ENCODE measurements at places on chromosomes 2 and 18.

DNA sequence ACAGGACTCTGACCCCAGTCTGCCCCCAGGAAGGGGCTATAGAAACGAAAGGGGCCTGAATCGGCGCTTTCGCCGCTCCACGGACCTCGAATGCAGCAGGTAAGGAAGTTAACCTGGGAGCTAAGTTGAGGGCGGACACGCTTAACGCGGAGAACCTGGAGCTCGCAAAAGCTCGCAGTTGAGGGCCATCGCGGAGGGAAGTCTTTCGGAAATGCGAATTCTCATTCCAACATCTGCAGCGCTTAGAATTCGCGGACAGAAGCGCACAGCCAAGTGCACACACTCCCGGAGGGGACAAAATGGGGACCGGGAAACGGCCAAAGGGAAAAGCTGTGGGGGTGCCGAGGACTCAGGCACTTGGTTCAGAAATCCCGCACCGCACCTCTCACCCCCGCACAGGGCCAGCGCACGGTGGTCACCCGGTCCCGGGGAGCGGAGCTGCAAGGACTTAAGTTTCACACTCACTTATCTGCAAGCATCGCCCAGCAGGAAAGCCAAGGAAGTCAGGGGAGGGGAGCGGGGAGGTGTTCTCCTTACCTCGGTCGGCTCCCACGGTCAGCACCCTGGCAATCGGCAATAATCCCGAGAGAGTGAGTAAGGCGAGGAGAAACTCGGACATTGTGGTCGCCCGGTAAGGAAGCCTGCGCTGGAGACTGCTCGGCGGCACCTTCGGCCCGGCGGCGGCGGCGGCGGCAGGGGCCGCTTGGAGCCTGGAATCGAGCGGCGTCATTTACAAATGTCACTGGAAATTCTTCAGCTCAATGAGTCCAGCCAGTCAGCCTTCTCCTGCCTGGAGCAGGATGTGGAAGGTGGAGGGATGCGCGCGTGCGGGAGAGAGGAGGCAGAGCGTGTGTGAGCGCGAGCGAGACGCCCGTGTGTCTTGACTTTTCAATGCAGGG lies 456 bp downstream of the LRP1B start:
- DNase-seq, result peak; percentile 33

DNA sequence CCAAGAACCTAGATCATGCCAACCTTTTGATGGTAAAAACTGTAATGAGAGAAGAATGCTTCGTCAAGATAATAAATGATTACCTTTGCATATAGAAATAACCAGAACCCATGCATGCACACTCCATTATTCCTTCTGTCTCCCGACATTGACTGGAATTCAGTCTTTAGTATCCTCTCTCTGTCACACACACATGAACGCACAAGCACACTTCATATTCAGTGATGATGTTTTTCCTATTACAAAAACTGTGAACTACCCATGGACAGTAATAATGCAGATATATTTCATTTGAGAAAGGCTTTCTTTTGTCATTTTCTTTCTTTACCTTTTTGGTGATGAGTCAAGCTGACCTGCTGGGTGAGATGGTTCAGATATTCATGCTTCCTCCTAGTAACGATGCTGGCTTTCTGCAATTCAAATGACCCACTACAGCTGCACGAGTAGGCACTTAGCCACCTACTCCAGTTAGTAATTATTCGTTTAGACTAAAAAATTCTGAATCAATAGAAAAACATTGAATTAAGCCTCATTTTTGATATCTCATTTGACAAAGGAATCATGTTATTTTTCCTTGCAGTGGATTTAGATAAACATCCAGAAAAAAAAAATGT lies 382.2 kb downstream of the TGIF1 start:
- DNase-seq, result no peak

- no peak for DNase-seq
Measured at GRCh38 chr2:67694445-67694844, 297.3 kb downstream of the ETAA1 start.

GRCh38 chr2:27184115-27184514 lies 27.7 kb upstream of the ATRAID start:
- no peak for DNase-seq

DNA sequence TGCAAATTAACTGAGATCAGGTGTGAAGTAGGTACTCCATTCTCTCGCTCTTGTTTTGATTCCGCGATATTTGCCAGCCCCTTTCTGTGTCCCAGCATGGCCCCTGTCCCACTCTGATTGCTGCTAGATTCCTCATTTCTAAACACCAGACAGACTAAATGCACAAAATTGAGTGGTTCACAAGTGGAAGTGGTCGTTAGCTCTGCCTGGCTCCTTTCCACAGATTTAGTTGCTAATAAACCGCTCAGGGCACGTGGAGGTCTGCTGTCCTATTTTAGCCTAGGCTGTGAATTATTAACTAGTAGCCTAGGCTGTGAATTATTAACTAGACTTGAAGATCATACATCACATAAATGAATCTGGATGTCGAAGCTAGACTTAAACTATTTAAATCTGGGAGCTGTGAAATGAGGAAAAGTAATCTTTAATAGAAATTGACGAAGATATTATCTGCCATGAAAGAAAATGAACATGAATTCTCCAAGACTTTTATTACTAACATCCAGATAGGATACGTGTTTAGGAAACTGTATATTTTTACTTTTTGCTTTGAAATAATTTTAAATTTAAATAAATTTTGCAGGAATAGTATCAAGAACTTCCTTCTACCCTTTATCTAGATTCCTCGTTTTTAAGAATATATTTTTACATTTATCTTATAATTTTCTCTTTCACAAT lies 3.7 kb downstream of the IL1RL2 start:
- no peak for DNase-seq
